ENCODE measurements at places on chromosomes 1 and 21.

- DNase-seq = no peak
Measured at GRCh38 chr21:27649762-27650161, 682.9 kb upstream of the ADAMTS5 start.

- DNase-seq = no peak
Measured at GRCh38 chr1:150799089-150799488, 9.0 kb downstream of the CTSK start.

DNA sequence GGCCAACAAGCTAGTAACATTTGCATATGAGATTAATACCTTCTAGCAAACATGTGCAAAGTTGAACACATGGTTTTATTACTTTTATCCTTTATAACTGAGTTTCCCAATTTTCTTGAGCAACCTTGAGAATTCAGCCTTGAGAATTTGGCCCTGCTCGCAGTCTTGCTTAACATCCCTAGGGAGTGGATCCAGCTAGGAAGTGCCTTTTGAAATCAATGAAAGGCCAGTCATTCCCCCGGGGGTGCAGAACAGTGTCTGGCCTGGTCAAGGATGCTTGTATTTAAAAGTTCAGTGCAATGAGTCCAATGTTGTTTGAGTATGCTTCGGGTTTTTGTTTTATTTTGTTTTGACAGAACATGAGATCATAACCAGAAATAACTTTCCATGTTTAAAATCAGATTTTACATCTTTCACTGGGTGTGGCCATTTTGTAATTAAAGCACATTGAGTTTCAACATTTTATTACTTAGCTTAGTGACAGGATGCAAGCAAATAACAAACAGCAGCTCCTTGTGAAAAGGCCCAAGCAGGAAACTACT lies 16.7 kb downstream of the PALMD start:
- peak; percentile 25 for DNase-seq

- peak; percentile 50 for DNase-seq
Measured at GRCh38 chr1:228085287-228085951, 2.9 kb downstream of the ARF1 start.

DNA sequence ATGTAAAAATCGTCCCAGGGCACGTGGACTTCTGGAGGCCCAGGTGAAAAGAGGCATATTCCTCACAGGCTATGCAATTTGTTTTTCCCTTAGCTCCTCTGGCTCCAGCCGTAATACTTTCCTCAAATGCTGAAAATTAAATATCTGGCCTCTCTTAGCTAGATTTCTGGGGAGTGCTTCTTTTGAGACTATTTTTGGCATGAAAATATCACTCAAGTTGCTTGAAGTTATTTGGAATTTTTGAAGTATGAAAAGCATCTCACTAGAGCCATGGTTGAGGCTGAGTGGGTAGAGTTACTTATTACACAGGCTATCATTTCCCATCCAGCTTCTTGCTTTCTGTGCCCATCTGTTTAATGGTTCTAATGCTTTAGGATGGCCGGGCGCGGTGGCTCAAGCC lies 59.7 kb downstream of the MYOM3 start:
- DNase-seq = no peak

GRCh38 chr1:208509072-208509471 lies 264.9 kb upstream of the PLXNA2 start:
- no peak for DNase-seq

GRCh38 chr1:116161877-116162390 lies 50.7 kb downstream of the MAB21L3 start:
- DNase-seq = no peak
